ENCODE measurements at places on chromosomes 7 and 10. TPM values are rescaled to one million over a fixed set of nuclear protein-coding genes. Genes with fewer than 3 reads are reported as not detected.
A peak's percentile ranks its signal among the peaks of the same experiment; 100 is the strongest.

GRCh38 chr7:115679976-115680375 lies 350.6 kb downstream of the TFEC start:
- DNase-seq: peak; percentile 29

GRCh38 chr10:21363092-21363730 lies 162.3 kb downstream of the SKIDA1 start:
- no peak for DNase-seq

DNA sequence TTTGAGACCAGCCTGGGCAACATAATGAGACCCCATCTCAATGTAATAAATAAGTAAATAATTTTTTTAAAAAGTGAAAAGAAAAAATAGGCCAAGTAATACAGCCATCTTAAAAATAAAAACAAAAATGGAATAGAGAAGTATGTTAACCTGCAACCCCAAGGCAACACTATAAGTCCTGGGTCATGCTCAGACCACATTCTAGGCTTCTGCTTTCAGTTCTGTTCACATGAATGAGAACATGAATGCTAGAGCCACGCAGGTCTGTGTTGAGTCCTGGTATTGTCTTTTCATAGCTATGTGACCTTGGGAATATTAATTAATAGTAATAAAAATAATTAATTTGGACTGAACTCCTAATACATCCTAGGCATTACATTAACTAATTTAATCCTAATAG lies 284.0 kb downstream of the AUTS2 start:
- no peak for DNase-seq

- no peak for DNase-seq
These were observed 78.7 kb upstream of the ARID5B start for GRCh38 chr10:61822781-61823230.

GRCh38 chr10:43122826-43123225 lies 15.4 kb upstream of the CSGALNACT2 start:
- DNase-seq: no peak

DNA sequence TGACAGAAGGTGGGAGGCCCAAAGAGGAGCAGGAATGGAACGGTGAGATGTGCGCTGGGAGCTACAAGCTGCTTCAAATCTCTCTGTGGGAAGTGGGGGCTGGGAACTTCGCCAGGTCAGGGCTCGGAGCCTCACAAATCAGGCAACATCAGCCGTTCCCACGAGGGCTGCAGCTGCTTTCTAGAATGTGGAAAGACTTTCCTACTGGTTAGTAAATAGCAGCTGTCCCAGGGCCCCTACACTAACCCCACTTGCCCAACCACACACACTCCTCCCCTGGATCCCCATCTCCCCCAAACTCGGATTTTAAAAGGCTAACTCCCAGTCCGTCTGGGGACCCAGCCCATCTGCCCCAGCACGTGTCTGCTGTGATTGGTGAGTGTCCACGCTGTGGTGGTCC lies 40.6 kb upstream of the PITRM1 start:
- no peak for DNase-seq

DNA sequence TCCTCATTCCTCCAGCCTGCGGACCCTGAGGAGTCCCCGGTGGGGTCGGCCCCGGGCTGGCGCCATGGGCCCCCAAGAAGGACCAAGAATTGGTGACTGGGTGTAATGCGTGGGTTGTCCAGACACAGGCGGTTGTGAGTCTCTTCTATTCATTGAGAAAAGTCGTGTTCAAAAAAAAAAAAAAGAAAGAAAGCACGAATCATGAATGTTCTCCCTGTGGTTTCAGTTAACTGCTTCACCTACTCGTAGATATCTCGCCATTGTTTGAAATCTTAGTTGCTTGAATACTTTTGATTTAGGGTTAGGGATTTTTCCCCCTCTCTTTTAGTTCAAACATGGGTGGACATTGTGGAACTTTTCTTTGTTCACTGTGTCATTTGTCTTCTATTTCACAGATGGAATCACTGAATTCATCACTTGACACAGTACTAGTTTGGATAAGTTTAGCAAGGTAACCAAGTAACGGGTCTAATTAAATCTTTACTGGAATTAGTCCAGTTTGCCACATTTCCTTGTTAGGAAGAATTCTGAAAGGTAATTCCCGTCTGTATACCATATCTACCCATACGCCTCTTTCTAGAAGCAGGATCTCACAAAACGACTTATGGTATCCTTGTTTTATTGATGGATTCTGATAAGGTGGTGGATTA lies 775 bp downstream of the STARD3NL start:
- no peak for DNase-seq

DNA sequence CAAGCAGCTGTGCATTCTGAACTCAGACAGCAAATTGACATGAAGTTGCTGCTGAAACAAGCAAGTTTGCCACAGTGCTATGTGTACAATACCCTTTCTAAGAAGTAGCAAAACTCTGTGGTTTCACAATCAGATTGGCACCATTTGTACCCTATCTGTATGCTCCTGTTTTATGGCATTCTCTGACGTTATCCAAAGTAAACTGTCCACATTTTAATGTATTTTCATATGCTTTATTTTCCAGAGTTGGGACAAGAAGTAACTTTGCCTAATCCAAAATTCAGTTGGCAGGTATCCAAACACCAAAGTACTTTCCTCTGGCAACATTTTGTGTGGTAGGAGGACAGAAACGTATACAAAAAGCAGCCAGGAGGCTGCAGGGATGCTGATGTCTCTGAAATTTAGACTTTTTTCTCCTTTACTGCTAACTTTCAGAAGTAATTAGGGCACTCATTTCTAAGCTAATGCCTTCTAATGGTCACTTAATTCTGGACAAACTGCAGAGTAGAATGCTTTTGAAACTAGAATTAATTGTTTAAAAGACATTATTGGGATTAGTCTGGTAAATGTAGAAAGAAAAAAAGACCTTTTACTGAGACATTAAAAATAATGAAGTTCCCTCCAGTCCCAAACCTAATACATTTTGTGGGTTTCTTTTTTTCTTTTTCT lies 414.7 kb upstream of the NRP1 start:
- DNase-seq: no peak

- no peak for DNase-seq
These were observed 15.5 kb upstream of the DNAJC12 start for GRCh38 chr10:67853512-67853911.

DNA sequence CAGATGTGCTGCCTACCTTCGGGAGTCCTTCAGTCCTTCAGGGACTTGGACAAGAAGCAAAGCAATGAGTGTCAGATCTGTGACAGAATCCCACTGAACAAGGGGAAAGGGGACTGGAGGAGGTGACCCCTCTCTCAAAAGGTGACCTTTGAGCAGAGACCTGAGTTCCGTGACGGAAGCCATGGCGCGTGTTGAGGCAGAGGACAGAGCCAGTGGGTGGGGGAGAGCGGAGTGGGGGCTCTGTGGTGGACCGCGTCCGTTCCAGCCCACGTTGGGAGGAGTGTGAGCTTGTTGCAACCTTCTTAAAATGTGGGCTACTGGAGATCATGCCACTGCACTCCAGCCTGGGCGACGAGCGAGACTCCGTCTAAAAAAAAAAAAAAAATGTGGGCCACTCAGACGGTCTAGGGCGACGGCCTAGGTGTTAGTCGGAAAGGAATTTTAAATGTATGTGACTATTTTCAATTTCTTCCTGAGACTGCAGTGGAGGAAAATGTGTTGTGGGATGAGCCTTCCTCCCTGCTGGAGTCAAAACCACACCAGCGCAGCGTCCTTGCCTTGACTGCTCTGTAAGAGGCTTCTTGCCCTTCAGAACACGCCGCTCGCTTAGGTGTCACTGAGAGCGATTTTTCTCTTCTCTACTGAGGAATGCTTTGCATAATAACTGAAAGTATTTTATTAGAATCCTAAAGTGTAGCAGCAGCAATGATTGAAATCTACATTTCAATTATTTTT lies 272.7 kb downstream of the CELF2 start:
- no peak for DNase-seq

GRCh38 chr7:131066635-131067034 lies 261.0 kb upstream of the MKLN1 start:
- DNase-seq: no peak

DNA sequence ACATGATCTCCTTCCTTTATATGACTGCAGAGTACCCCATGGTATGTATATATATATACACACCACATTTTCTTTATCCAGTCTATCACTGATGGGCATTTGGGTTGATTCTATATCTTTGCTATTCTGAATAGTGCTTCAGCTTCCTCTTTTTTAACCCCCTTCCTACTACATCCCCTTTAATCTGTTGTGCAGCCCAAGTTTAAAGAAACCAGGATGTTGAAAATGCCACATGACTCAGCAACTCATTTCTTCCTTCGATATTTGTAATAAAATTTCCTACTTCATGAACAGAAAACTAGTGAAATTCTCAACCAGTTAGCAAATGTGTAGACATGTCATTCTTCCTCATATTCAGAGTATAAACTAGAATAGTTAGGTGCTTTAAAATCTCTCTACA lies 1245.7 kb upstream of the SORCS1 start:
- DNase-seq: no peak

GRCh38 chr7:80443325-80443724 lies 68.5 kb downstream of the GNAT3 start:
- DNase-seq: no peak

DNA sequence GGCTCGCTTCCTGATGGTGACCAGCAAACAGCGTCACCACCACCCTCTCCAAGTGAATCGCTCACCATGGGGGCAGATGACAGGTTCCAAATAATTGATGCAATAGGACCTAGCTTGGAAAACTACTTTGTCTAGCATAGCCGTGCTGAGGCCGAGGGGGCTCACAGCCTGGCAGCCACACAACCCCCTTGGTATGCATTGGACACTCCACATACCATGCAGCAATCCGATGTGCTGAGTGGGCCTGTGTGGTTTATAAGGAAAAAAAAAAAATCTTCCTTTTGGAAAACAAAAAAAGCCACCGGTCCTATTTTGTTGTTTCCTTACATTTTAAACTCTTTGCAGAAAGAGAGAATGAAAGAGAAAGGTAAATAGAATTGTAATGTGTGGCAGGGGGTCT lies 15.1 kb downstream of the GATA3 start:
- DNase-seq: no peak

DNA sequence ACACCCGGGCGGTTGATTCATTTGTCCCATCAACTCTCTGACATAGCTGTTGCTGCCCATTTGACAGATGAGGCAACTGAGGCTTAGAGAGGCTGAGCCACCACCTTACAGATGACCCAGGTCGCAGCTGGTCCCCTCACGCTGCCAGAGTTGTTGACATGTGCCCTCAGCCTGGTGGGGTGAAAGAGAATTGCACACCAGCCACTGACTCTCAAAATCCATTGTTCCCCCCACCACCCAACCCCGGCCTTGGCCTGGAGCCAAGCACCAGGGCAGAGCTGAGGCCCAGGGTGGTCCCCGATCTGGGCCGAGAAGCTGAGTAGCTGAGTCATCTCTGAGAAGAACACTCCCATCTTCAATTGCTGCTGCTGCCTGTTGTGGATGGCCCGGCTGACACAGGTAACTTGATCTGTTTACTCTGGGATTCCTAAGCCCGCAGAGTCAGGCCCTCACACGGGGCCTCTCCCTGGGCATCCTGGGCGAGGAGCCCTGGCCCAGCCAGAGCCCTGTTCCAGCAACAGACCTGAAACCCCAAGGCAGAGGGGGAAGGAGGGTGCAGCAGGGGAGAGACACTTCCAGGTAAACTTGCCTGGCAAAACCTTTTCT lies 27.5 kb downstream of the PVRIG start:
- peak; percentile 84 for DNase-seq

GRCh38 chr10:122301055-122301810 lies 30.1 kb downstream of the BTBD16 start:
- DNase-seq: no peak

- no peak for DNase-seq
These were observed 131.6 kb downstream of the AGMO start for GRCh38 chr7:15430191-15430590.

DNA sequence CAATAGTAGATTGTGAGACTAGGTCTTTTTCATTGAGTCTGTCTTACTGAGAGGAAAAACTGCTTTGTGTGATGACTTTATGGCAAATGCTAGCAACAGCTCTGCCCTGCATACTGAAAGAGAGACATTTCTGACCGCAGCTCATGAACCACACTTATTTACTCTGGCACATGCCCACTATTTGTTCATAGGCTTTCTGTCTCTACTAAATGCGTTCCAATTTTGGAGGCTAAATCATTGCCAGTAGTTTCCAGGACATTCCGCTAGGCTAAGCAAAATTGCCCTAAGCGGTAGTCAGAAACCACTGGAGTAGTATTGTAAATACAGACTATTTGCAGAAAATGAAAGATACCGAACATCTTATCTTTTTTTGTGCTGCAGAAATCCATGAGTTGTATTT lies 55.6 kb upstream of the DLX6 start:
- peak; percentile 61 for DNase-seq

- DNase-seq: peak; percentile 38
These were observed 181.4 kb downstream of the ARID5B start for GRCh38 chr10:62082729-62083411.

DNA sequence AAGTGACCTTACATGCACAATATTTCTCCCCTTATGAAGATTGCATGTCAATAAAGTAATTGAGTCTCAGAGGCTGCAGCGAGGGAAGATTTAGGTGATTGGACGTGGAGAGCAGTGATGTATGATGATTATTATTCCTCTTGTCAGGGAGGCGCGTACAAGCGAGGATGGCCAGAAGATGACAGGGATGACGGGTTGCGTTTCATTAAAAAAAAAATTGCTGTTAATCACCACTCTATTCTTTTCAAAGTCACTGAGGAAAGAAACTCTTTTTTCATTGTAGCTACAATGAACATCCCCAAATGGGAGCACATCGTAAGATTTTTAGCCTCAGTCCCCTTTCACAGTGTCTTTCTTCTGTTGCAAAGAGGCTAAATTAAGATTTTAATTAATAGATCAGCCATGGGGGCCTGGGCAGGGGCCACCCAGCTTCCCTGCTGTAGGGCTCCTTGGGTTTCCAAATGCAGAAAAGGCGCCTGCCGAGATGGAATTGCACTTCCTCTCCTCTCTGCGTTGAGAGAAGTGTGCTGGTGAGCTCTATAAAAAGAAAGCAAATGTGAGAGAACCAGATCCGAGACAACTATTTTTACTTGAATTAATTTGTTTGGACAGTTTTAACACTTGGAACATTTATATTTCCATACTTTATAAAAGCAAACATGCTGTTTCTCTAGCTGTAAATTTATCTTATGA lies 998.1 kb downstream of the LRMDA start:
- DNase-seq: no peak

- DNase-seq: peak; percentile 86
These were observed 77.4 kb downstream of the ZNF365 start for GRCh38 chr10:62451611-62451975.

DNA sequence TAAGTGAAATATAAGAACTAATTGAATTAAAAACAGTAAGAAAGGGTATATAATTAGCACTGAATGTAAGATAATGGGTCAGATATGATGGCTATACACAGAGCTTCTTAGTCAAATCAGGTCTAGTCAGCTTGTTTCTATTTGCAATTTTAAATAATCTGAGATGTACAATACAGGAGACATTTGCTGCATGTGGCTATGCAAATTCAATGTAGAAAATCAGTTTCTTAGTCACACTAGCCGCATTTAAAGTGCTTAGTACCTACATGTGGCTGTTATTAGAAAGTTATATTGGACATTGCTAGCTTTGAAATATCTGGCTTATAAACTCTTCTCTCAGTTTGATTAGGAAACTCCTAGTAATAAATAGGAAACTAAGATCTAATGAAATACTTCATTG lies 25.3 kb downstream of the CCDC7 start:
- no peak for DNase-seq

- no peak for DNase-seq
These were observed 29.4 kb upstream of the NMT2 start for GRCh38 chr10:15197911-15198310.

GRCh38 chr7:34322841-34323240 lies 335.2 kb upstream of the NPSR1 start:
- DNase-seq: peak; percentile 55

DRGX gene
- polyA plus RNA-seq: not detected

HPSE2 gene
- polyA plus RNA-seq: not detected

PKD2L1 gene
- not detected for polyA plus RNA-seq

PBLD gene
- polyA plus RNA-seq: 0.34 TPM

CYP3A7 gene
- polyA plus RNA-seq: 0.02 TPM

SPDYE16 gene
- polyA plus RNA-seq: not detected

Data from mammary epithelial cell (primary cell).